ENCODE measurements at places on chromosomes 12 and 14.

DNA sequence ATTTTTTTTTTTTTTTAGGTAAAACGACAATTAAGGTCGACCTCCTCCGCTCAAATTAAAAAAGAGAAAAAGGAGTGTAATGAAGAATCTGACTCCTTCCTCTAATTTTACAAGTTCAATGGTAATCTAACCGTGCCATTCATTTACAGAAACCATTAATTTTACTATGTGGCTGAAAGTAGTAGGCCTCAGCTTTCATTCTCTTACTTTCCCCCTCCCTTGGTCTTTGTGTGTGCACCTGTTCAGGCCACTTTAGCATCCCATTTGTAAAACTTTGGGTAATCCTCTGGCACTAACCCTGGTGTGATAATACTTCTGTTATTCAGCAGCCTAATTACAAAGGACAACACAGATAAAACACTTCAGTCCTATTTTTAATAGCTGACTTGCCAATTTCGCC, 128.1 kb downstream of the ASCL1 start:
- DNase-seq: no peak

DNA sequence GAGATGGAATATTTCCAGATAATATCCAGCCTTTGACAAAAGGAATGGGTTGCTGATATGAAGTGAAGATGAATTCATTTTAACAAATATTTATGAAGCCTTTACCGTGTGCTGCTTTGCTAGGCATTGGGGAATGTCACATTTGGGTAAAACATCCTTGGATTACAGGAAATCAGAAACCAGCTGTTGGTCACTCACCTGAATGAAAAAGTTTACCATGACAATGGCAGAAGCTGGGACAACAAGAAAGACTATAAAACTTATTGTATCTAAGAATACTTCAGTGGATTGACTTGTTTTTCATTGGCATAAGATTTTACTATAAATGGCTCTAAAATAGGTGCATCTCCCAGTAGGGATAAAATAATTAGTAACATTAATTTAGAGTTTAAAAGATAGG, 19.7 kb downstream of the PPP4R4 start:
- no peak for DNase-seq

DNA sequence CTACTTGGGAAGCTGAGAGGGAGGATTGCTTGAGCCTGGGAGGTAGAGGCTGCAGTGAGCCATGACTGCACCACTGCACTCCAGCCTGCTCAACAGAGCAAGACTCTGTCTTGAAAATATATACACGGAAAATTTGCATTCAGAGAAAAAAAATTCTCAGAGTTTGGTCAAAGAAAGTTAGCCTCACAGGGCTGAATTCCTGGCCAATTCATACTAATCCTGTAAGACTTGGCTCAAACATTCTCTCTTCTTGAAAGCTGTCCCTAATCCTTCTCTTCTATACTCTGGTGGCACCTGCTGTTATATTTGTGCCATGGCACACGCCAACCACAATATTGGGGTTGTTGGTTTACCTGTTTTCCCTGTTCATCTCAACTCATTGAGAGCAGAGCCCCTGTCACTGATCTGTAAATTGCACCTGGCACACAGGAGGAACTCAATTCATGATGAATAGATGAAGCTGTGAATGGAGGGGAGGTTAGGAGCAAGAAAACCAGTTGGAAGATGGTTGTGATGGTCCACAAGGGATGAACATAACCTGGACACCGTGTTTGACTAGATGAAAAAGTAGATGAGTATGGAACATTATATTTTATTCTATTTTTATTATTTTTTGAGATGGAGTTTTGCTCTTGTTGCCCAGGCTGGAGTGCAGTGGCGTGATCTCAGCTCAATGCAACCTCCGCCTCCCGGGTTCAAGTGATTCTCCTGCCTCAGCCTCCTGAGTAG, 36.8 kb upstream of the SPTSSA start:
- DNase-seq: no peak

- no peak for DNase-seq
These were observed 186.3 kb upstream of the NUDT4 start for GRCh38 chr12:93191423-93191822.

- DNase-seq: no peak
These were observed 38.9 kb downstream of the FBXO33 start for GRCh38 chr14:39393289-39393688.

GRCh38 chr14:40386433-40386832, 954.2 kb upstream of the FBXO33 start:
- DNase-seq: no peak

- no peak for DNase-seq
These were observed 2.9 kb downstream of the NFKBIA start for GRCh38 chr14:35401422-35402265.

DNA sequence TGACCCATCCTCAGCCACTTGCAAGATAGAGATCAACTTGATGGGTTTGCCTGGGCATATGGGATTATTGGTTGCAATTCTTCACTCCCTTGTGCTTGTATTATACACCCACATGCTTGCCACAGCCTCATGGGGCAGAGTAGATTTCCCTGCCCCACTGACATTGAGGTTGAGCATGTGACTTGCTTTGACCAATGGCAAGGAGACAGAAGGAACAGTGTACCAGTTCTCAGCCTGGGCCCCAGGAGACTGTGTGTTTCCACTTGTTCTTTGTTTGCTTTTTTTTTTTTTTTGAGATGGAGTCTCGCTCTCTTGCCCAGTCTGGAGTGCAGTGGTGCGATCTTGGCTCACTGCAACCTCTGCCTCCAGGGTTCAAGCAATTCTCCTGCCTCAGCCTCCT, 31.8 kb downstream of the CALM1 start:
- no peak for DNase-seq

Data from stimulated activated CD4-positive, alpha-beta T cell treated with anti-CD3 and anti-CD28 coated beads, Interleukin-4, amount 100 ng/mL, for 24 hours (primary cell).